Ureter (tissue), 1 donor: ENCODE measurements at places on chromosomes 11 and 22. TPM values are rescaled to one million over a fixed set of nuclear protein-coding genes. Genes with fewer than 3 reads are reported as not detected.

Gene IRAG1
- 75.5 TPM for total RNA-seq

DNA sequence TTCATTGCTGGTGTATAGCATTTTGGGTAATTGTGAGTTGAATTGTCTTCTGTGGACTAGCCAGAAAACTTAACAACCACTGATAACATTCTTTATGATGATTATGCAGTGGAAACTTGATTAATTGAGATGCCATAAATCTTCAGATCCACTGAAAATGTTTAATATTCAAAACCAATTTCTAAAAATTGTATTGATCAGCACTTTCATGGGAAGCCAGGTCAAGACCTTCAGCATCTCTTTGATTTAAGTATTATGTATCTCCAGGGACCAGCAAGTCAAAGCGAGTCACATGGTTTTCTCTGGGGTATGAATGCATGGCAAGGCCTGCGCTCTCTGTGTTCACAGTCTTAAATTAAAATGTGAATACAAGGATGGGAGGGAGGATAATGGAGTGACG lies 596.9 kb downstream of the OPCML start:
- DNase-seq, result no peak

DNA sequence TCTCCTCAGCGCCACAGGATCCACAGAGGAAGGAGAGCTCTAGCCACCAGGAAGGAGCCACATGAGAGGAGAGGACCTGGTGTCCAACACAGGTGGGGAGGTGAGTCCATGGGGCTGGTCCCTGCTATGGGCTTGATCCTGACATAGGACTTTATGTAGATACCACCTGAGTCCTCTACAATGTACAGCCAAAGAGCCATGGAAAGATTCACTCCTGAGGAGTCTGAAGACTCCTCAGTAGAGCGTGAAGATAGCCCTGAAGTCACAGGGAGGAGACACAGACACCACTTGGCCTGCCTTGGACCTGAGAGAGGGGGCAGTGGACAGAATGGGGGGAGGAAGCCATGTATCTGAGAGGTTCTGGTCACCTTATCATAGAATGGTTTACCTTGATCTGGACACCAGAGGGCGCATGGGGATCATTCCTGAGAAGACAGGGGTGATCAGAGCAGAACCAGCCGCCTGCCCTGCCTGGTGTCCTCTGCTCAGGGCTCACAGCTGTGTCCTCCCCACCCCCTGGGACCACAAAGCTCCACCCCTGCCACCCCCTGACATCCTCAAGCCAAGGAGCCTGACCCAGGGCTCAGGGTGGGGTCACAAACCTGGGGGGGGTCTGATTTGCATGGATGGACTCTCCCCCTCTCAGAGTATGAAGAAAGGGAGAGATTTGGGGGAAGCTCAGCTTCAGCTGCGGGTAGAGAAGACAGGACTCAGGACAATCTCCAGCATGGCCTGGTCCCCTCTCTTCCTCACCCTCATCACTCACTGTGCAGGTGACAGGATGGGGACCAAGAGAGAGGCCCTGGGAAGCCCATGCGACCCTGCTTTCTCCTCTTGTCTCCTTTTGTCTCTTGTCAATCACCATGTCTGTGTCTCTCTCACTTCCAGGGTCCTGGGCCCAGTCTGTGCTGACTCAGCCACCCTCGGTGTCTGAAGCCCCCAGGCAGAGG lies 77.0 kb downstream of the ZNF280B start:
- peak; percentile 77 for DNase-seq

Gene RIN1
- 16.7 TPM for total RNA-seq

DNA sequence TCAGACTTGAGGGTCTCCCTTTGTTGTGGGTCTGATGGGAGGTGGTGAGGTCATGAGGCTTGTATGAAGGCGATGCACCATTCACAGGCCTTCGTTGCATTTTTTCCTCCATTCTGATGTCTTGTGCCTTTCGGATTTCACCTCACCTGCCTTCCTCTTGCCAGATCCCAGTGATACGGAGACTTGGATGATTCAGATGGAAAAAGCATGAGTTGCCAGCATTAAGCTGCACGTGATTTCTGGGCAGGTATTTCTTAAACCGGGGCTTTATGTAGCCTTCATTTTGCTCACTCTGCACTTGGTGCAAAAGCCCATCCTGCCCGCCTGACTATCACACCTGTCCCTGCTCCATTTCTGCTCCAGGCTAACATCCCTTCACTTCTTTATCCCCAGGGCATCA lies 216.7 kb downstream of the SNX19 start:
- DNase-seq, result no peak

Gene ZP1
- not detected for total RNA-seq

DNA sequence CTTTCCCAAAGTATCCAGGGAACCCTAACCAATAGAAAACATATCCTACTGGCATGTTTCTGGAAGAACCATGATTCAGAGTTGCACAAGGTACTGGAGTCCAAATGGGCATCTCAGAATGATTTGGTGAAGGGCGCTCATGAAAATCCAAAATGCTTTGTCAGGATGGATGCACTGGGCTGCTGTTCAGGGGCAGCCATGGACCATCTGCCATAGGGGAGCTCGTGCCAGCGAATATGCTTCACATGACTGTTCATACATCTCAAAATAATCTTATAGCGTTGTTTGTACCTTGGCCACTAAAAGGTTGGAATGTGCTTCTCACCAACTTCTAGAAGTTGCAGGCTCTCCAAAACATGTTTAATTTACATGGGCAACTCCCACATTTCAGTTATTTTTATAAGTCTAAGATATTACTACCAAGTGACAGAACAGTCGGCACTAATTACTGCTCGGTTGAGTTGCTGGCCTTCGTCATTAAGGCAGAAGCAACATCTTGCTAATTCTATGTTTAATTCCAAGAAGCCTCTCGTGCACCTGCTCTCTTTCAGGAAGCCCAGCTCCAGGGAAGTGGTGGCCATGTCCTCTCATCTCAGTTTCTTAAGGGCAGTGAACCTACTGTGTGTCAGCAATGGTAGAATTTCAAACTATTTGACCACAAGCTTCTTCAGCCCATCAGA lies 1497.7 kb downstream of the TBC1D22A start:
- DNase-seq, result no peak

DNA sequence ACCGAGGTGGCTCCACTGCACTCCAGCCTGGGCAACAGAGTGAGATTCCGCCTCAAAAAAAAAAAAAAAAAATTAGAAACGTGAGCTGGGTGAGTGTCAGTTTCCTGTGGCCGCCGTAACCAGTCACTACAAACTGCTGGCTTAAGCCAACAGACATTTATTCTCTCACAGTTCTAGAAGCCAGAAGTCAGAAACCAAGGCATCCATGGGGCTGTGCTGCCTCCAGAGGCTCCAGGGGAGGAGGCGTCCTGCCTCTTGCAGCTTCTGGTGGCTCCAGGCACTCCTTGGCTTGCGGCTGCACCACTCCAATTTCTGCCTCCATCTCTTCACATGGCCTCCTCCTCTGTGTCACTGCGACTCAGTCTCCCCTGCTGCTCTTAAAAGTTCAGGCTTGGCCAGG lies 11.1 kb upstream of the KIAA0930 start:
- no peak for DNase-seq

DNA sequence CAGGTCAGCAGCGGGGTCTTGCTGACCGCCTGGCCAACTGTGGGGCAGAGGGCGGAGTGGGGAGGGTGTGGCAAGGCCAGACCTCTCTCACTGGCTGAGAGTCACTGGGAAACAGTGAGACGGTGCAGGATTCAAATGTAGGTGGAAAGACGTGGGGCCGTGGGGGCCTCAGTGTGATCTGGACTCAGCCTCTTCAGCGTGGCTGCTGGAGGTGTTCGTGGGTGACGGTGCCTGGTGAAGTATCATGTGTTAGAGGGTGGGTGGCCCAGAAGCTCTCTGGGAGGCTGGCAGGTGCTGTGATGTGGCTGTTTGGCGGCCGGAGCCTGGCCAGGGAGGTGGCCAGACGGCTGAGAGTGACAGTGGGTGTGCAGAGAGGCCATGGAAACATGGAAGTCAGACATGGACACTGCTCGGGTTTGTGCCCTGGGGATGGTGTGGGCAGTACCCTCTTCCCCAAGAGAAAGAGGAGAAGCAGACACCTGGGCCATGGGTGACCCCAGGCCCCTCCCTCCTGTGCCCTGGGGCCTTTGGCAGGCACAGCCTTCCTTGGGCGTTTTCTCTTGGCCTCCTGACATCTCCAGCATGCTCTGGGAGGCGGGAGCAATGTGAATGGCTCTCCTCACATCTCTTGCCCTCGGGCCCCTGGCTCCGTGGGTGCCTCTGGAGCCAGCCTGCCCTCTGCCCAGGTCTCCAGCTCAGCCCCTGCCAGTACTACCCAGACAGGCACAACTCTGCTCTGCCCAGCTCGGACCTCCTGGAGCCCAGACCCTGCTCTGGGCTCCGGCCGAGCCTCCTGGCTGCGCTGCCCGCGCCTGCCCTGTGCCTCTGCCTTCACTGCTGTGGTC lies 10.1 kb upstream of the ACR start:
- DNase-seq, result no peak

GRCh38 chr11:76854709-76855108 lies 6.0 kb upstream of the ACER3 start:
- DNase-seq, result no peak

DNA sequence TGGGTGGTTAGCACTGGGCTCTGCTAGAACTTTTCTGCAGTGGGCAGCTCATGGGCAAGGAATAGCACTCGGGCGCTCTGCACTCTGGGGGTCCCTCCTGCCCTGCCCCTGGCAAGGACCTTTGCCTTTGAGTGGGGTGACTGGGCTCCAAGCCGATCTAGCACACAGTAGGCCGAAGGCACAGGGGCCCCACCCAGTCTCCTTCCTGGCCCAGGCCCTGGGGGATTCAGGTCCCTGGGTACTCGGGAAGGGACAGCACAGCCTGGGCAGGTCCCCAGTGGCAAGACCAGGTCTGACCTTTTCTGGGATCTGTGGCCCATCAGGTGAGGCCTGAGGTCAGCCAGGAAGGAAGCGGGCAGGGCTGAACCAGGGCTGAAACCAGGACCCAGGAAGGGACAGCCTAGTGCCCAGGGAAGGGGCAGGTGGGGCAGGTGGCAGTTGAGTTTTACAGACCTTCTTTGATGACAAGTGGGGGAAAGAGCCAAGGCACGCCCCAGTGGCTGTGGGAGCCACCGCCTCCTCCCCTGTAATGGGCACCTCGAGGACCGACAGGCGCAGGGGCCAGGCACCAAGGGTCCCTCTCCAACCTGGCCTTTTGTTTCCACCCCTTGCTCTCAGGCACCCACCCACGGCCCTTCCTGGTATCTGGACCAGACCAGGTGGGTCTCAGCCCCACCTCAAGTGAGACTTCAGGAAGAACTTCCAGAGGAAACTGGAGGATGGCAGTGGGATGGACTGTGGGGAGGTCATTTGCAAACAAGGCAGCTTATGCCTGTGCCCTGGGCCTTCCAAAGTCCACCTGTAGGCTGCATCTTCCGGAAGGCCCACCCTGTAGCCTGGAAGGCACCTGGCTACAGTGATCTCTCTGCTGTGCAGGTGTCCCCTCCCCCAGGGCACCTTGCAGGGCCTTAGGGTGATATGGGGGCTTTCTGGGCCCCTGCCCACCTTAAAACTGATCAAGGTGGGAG lies 883 bp upstream of the AIFM3 start:
- no peak for DNase-seq

- no peak for DNase-seq
These were observed 12.4 kb downstream of the P4HA3 start for GRCh38 chr11:74299015-74299414.

DNA sequence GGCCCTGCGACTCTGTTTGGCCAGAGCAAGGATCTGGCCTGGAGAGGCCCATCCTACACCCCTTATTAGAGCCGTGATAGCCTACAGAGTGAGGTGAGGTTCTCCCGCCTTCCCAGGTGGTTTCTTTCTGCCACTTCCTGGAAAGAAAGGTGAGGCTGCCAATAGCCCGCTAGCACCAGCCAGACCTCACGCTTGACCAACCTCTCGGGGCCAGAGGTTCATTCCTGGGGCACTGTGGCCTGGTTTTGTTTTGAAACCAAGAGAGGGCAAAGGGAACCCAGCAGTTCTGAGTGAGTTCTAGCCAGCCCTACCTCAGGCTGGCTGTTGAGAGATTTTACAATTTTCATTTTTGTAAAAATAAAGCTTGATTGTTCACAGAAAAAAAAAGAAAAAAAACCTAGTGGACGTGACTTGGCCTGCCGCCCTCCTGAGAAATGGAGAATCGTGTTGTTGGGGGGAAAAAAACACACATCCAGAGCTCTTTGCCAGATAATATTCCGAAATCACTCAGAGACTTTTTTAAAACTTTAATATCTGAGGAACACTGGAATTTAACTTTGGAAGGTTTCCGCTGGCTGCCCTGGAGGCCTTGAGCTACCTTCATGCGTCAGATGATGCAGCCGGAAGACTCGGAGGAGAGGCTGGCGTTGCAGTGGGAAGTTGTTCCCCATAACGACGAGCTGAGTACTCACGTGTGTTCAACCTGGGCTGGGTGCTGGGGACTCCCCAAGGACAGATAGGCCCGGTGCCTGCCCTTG lies 84.5 kb downstream of the BCR start:
- DNase-seq, result no peak

Gene MUC2
- total RNA-seq, result 0.39 TPM

Gene CCDC34
- total RNA-seq, result 10.2 TPM

Gene MYO7A
- total RNA-seq, result 5.8 TPM

- DNase-seq, result no peak
These were observed 69.7 kb downstream of the TENM4 start for GRCh38 chr11:79371152-79371551.

DNA sequence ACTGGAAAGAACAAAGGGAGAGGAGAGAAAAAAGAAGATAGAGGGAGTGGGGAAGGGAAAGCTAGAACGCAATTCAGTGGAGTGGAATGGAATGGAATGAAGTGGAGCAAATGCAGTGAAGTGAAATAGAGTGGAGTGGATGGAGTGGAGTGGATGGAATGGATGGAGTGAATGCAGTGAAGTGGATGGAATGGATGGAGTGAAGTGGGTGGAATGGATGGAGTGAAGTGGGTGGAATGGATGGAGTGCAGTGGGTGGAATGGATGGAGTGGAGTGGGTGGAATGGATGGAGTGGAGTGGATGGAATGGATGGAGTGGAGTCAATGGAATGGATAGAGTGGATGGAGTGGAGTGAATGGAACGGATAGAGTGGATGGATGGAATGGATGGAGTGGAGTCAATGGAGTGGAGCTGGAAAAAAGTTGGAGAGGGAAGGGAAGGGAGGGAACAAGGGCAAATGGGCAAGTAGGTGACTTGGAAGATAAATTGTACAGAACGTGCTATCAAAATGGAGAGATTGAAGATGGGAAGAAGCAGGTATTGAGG lies 13.9 kb downstream of the IFITM10 start:
- DNase-seq, result no peak

- no peak for DNase-seq
These were observed 13.3 kb downstream of the B3GAT1 start for GRCh38 chr11:134398644-134399292.

DNA sequence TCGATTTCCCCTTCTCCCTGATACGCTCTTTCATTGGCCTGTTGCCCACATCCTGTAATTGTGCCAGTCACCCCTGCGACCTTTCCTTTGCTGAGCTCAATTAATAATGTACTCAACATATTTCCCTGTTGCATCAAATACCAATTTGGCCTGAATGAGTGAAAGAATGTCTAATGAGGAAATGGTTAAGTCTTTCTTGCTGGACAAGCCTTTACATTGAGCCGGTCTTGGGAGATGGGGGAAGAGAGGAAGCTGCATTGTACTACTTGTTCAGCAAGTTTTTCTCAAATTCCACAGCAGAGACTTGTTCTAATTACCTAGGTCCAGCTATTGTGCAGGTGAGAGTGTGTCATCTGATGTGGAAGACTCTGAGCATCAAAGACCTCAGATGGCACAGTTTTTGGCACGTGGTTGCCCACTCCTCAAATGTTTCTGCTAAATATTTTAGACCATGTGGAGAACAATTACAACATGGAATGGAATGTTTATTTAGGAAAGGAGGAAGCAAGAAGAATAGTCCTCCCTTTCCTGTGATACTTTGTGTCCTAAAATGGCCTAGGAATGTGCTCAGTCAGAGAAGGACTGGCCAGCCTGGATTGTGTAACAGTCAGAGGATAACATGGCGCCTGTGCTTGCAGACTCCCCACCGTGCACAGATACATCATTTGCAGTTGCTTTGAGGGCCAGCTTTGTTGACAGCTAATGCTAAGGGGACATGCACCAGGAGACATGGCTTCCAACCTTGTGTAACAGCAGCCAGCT lies 129.5 kb upstream of the E2F8 start:
- peak; percentile 54 for DNase-seq
